ENCODE measurements at places on chromosomes 5 and 9. TPM values are rescaled to one million over a fixed set of nuclear protein-coding genes. Genes with fewer than 3 reads are reported as not detected.

The RLN2 gene
- 0.16 TPM for total RNA-seq

The GARIN3 gene
- not detected for total RNA-seq

The SIGMAR1 gene
- 48.1 TPM for total RNA-seq

The LCP2 gene
- 2.1 TPM for total RNA-seq

The TRPM6 gene
- 2.3 TPM for total RNA-seq

The PCDHAC2 gene
- total RNA-seq: 0.32 TPM

The CD274 gene
- total RNA-seq: 29.0 TPM

The FBP2 gene
- not detected for total RNA-seq

The ADAMTS13 gene
- total RNA-seq: 3.0 TPM

The INSL6 gene
- total RNA-seq: not detected

The SEMA4D gene
- total RNA-seq: 8.4 TPM

The CTSV gene
- total RNA-seq: 0.76 TPM

The PDZD2 gene
- 7.0 TPM for total RNA-seq

The PCDHGA6 gene
- 1.5 TPM for total RNA-seq

The FOXD4L6 gene
- total RNA-seq: not detected

The ZER1 gene
- 9.1 TPM for total RNA-seq

Data from bladder microvascular endothelial cell (primary cell).